HT1080 (cell line): ENCODE measurements at places on chromosomes 16 and 17. TPM values are rescaled to one million over a fixed set of nuclear protein-coding genes. Genes with fewer than 3 reads are reported as not detected.
A peak's percentile ranks its signal among the peaks of the same experiment; 100 is the strongest.

DNA sequence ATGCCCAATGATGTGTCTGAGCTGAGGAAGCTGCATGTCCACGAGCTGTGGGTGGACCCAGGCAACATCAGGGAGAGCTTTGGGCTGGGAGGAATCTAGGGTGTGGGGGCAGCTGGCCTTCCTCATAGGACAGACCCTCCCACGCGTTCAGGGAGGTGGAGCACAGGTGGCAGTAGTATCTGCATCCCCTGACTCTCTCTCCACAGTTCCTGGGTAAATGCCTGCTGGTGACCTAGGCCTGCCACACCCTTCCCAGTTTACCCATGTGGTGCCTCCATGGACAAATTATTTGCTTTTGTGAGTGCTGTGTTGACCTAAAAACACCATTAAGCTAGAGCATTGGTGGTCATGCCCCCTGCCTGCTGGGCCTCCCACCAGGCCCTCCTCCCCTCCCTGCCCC is 3.2 kb downstream of the HBM start:
- no peak for DNase-seq

GRCh38 chr17:83062818-83063671 is 16.4 kb upstream of the METRNL start:
- no peak for DNase-seq

DNA sequence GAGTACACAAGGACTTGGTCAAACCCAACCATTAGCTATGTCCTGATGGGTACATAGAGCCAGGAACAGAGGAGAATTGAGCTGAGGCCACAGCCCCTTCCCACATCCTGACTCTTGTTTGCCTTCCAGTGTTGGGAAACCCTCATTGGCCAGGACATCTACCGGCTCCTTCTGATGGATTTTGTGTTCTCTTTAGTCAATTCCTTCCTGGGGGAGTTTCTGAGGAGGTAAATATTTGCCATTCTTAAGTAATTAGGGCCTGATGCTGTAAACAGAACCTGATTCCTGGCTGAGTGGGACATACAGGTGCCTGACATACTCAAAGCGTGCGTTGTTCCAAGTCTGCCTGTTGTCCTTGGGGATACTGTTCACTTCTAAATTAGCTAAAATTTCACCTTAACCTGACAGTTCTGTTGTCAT is 42.6 kb downstream of the GDE1 start:
- no peak for DNase-seq

DNA sequence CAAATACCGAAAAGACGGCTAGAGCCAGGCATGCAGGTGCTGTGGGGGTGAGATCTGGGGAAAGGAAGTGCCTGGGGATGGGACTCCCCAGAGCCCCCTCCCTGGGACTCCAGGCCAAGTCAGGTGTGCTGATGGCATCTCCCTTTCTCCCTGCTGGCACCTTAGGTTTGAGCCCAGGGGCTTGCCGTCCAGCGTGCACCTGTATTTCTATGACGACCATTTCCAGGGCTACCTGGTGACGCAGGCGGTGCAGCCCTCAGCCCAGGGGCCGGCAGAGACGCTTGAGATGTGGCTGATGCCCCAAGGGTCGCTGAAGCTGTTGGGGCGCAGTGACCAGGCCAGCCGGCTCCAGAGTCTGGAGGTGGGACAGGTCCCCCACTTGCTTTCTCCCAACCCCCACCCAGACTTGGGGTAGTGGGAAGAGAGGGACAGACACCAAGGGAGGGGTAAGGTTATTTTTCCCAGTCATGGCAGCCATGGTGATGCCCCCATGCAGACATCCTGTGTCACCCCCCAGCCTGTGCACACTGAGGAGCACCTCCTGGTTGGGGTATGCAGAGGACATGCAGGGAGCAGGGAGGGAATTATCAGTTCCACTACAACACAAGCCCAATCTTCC is 11.1 kb downstream of the XYLT2 start:
- DNase-seq: no peak

DNA sequence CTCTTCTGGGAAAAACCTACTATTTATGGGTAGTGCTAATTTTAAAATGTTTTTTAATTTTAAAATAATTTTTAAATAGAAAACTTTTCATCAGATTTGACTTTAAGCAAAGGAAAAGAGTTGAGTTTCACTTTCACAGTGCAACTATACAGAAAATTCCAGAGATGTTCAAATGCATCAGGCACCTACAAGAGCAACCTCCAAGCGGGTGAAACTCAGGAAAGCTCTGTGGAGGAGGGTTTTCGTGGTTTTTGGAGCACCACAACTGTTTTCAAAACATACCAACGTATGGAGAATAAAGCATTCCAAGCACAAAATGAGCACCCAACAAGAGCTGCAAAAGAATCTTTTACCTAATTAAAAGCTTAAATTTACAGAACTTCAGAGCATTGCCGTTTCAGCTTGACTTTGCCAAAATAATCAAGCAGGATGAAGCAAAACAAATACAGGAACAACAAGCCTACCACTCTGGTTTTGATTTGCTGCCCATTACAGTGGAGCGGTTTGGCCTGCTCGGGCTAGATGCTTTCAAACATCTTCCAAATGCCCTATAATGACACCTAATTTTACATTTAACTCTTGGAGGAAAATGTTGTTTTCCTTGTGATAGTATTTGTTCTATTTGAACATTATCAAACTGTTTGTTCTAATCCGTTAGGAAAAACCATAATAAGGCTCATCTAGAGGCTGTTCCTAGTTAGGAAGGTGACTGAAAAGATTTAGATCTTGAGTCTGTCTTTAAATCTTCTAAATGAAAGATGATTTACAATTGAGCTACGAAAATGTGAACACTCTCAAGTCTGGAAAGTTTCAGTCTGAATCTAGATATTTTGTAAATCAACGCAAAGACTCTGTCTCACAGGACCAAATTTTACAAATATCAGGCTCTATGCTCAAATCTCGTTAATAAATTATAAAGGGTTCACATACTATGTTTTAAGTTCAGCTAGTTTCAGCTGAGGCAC is 34.5 kb downstream of the NACA2 start:
- DNase-seq: no peak

- DNase-seq: no peak
These were observed 73.9 kb upstream of the TOB1 start for GRCh38 chr17:50939795-50940684.

DNA sequence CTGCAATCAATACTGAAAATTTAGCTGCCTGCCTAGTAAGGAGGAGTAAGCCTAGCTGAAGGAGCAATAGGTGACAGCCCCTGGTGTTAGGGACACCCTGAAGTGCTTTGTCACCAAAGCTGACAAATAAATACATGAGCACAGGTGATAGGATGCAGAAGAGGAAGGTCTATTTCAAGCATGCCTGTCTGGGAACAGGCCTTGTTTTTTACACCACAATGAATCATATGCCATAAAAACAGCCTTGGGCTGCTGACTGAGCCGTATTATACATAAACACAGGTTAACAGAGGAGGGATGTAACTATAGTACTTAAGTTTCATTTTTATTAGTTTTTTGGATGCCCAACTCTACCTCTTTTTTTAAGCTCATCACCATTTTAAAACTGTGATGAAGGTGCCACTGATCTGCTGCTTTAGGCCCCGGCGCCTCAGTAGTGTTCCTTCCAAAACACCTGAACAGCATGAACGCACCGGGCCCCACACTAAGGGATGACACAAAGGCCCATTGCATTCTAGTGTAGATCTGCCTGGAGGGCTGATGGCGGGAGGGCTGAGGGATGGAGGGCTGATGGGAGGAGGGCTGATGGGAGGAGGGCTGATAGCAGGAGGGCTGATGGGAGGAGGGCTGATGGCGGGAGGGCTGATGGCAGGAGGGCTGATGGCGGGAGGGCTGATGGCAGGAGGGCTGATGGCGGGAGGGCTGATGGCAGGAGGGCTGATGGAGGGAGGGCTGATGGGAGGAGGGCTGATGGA is 150.3 kb downstream of the AATF start:
- DNase-seq: peak; percentile 20

- no peak for DNase-seq
These were observed 27.1 kb downstream of the MMD start for GRCh38 chr17:55394357-55395021.

GRCh38 chr17:41785859-41786226 is 668 bp downstream of the JUP start:
- DNase-seq: no peak

DNA sequence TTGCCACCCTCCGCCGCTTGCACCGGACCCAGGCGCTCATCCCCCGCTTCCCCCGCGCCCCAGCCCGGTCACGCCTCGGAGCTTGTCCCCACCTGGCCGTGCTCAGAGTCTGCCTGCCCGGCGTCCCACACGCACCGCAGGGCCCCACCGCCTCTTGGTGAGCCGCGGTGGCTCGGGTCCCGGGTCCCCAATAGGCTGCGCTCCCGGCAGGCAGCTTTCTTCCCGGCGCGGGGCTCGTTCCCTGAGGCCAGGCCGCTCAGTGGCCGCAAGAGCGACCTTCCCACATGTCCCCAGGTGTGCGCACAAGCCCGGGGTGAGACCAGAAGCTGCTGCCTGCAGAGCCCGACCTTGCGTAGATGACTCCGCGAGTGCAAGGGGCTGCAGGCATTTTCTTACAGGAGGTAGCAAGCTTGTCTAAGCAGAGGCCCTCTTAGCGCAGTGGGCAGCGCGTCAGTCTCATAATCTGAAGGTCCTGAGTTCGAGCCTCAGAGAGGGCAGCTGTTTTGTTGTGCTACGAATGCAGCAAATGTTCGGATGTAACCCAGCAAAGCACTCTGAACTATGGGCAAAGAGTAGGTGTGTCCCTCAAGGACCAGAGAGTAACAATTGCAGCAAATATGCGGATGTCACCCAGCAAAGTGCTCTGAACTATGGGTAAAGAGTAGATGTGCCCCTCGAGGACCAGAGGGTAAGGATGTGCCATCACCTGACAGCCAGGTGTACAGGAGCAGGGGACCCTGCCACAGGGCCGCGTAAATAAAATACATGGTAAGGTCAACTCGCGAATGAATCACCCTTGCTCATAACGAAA is 15.6 kb downstream of the TLE7 start:
- DNase-seq: peak; percentile 98

DNA sequence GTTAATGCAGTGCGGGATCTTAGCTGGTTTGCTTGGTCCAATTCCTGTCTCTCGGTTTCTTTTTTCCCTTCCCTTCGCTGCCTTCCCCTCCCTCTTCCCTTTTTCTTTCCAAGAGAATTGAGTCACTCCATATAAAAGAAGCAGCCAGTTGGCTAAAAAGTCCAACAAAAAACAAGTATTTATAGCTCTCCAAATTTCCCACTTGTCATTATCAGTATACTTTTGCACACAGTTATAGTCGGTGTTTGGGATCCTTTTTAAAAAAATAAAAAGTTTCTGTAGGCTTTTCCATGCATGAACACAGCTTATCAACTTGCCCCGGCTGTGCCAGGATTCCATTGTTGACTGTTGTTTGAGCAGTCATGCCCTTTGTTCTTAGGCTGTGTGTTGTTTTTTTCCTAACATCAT is 24.9 kb downstream of the HMOX2 start:
- DNase-seq: no peak

GRCh38 chr16:50910736-50911100 is 168.8 kb downstream of the CYLD start:
- no peak for DNase-seq

DNA sequence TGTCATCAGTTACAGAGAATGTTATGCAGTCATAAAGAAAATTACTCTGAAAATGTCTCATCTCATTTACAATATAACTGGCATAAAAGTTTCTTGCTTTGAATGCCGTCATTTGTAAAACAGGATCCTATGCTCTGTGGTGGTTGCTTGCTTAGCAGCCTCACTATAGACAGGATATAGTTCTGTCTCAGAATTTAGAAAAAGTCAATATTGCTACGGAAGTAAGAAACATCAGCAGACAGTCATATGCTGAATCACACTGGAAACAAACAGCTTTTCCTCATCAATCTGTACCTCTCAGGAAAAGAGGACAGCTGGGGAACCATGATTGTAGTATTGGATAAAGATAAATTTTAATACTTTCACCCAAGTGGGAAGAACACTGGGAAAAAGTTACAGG is 105.5 kb downstream of the MYO1D start:
- peak; percentile 60 for DNase-seq

DNA sequence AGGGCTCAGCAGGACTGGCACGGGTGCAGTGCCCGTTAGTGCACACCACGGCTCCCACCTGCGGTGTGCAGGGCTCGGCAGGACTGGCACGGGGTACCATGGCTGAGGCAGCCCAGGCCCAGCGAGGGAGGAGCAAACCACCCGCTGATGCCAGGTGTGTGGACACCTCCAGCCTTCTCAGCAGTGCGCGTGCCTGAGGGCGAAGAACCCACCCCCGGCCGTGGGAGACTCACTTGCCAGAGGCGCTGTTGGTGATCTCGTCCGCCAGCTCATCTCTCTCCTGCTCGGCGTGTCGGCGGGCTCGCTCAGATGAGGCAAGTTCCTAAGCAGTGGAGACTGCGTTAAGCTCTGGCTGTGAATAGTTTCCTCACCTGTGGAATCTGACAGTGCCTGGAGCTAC is 45.4 kb downstream of the NDEL1 start:
- DNase-seq: no peak

DNA sequence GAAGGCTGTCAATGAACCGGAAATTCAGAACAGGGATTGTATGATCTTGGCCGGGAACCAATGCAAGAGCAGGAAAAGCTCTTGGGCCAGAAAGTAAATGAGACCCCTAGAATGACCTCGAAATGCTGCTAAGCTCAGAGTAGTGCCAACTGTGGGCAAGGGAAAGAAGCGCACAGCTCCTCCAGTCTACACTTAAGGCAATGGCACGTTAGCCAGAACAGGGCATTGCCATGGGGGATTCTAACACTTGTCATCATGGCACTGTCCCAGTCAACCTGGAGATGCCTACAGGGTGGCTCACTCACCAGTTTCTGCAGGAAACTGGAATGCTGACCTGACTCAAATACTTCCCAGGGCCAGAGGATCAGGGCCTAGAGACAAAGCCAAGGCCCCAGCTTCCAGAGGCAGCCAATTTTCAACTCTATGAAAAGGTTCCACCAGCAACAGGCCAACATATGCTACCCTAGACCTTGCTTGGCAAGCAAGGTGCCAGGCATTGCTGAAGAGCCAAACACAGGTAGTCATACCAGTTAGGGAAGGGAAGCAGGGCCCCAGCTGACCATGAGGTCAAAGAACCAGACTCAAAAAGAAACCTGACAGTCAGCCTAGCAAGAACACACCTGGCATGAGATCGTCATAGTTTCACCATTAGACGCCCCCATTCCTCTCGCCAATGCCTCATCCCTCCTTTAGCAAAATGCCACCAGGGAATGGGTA is 34.9 kb downstream of the ARHGAP17 start:
- no peak for DNase-seq

NPB gene
- 0.13 and 0.34 TPM in 2 replicates for total RNA-seq

DRC3 gene
- 0.47 and 1.1 TPM in 2 replicates for total RNA-seq

CRYBA1 gene
- not detected in 2 replicates for total RNA-seq

JPT1 gene
- 260 and 308 TPM in 2 replicates for total RNA-seq

RNF222 gene
- not detected in 2 replicates for total RNA-seq

KRT12 gene
- not detected in 2 replicates for total RNA-seq

CTRB2 gene
- total RNA-seq: not detected in 2 replicates

AATK gene
- total RNA-seq: 0.02 and 0.03 TPM in 2 replicates

BICDL2 gene
- not detected in 2 replicates for total RNA-seq

RCVRN gene
- total RNA-seq: not detected in 2 replicates

SLC16A5 gene
- not detected in 2 replicates for total RNA-seq

CLEC19A gene
- total RNA-seq: not detected in 2 replicates

AIPL1 gene
- not detected in 2 replicates for total RNA-seq

HSPB9 gene
- 0.23 TPM in 1 of 2 replicates, not detected in the other for total RNA-seq

PMFBP1 gene
- total RNA-seq: 0.03 TPM in 1 of 2 replicates, not detected in the other
